HT-29 (cell line): ENCODE measurements at places on chromosomes 5 and 9.

DNA sequence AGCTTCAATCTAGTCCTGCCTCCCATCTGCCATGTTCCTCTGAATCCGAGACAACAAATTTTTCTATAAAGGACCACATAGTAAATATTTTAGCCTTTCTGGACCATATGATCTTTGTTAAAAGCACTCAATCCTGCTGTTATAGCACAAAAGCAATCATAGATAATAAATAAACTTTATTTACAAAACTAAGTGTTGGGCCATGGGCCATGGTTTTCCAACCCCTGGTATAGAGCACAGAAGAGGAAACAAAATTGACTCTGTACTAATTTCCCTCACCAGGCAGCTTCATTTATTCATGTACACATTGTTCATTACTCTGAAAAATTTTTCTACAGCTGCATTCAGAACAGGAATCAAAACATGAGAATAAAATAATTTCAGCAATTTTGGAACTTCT is 288.9 kb downstream of the AGTPBP1 start:
- no peak for DNase-seq

- DNase-seq = no peak
Observed at GRCh38 chr9:105930011-105930627, 235.8 kb downstream of the TMEM38B start.

- no peak for DNase-seq
Observed at GRCh38 chr5:87188391-87188790, 79.3 kb upstream of the RASA1 start.

- no peak for DNase-seq
Observed at GRCh38 chr5:24742334-24742733, 97.6 kb upstream of the CDH10 start.

DNA sequence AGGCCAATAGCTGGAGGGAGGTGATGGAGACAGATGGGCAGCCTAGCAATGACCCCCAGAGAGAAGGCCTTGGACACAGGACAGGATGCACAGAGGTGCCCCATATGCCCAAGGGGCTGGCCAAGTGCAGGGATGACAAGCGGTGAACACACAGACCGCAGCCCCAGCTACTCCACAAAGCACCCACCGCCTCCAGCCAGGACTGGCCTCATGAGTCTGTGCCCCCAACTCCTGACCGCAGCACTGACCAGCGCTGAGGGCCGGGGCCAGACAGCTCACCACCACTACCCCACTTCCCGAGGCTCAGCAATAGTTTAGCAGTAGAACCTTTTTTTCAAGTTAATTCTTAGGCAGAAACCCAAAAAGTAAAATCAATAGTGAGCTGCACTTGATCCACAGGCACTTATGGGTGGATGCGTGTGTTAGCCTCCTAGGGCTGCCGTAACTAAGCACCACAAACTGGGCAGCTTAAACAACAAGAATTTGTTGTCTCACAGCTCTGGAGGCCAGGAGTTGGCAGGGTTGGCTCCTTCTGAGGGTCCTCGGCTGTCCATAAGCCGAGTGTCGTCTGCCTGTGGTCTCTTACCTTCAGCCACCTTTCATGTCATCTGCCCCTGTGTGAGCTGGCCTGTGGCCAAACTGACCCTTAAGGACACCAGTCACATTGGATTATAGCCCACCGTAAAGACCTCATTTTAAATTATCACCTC is 14.1 kb downstream of the ROR2 start:
- no peak for DNase-seq

DNA sequence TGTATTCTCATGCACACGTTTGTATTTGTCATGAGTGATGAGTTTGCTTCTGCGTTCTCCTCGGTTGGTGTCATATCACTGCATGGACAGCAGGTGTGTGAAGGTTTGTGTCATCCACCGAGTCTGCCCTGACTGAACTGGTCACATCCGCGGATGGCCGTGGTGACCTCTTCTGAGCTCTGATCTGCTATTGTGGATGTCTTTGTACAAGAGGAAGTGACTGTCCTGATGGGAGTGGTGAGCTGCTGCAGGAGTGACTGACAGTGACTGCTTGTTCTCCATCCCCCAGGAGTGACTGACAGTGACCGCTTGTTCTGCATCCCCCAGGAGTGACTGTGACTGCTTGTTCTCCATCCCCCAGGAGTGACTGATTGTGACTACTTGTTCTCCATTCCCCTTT is 69.9 kb downstream of the EHMT1 start:
- DNase-seq = no peak
